ENCODE measurements at places on chromosomes 2 and 18.

GRCh38 chr18:44093253-44093652 lies 587.4 kb upstream of the SETBP1 start:
- DNase-seq: no peak

DNA sequence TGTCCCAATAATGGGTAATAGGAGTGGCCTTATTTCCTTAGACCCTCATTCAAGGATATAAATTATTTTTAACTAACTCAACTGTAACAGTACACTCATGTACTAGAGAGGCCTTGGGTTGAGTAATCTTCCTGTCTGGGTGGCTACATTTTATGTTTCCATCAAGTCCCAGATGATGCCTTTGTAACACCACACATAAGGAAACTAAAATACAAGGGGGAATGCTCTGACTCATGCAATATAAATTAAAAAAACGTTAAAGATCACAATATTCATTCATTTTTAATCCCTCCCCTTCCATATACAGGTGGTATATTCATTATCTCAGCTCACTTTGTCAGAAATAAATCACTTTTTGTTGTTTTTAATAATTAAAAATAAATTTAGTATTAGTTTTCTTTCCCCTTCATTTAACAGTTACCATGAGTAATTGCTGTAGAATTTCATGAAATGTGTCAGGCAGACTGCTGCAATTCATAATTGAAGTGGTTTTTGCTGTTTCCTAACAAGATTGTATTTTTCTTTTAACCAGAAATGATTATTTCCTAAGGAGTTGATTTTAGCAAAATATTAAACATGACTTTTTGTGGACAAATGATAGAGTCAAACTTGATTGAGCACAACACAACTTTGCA lies 1403.6 kb downstream of the SUCLG1 start:
- no peak for DNase-seq

- no peak for DNase-seq
These were observed 205.0 kb upstream of the SMAD2 start for GRCh38 chr18:48135436-48135966.

DNA sequence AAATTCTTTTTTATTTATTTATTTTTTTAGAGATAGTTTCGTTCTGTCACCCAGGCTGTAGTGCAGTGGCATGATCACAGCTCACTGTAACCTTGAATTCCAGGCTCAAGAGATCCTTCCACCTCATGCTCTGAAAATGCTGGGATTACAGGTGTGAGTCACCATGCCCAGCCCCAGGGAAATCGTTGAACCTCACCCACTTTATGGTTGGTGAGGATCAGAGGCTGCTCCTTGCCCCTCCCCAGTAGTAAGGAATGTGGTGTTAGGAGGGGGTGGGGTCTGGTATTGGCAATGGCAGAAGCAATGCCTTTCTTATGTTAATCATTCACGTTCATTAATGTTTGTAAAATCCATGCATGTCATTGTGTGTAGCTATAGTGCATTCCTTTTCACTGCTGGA lies 161.9 kb downstream of the SUCLG1 start:
- DNase-seq: no peak

DNA sequence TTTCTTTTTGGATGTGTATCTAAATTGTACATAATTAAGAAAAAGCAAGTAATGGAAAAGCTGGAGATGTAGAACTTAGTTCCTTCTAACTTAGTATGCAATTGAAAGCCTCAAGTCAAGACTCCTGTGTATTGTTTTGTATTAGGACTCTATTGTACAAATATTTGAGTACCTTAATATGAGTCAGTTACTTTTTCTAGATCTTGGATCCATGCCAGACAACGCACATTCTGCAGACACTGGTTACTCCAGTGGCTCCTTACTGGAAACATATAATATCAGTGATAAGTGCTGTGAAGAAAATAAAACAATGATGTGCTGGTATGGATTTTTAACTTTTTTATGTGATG lies 1.5 kb downstream of the SLC39A10 start:
- DNase-seq: no peak

- no peak for DNase-seq
These were observed 8.8 kb downstream of the PASK start for GRCh38 chr2:241140445-241140840.

DNA sequence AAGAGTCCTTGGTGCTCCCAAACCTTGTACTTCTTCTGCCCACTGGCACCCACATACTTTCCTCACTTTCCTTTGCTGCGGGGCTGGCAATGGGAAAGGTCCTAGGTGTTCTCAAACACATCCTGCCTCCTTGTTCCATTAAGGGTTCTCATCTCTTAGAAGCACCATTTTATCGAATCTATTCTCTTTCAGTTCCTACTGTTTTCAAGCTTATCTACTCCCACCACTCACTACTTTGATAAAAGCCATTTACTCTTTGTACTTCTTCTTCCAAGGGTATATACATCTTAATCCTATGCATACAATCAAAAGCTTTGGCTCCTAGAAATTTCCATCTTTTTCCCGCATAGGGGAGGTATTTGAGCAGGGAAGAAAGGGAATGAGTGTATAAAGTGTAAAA lies 77.1 kb upstream of the LRRTM1 start:
- no peak for DNase-seq

- no peak for DNase-seq
These were observed 56.2 kb downstream of the BIN1 start for GRCh38 chr2:127050803-127051115.

GRCh38 chr2:166180951-166181812 lies 53.4 kb upstream of the SCN1A start:
- no peak for DNase-seq

DNA sequence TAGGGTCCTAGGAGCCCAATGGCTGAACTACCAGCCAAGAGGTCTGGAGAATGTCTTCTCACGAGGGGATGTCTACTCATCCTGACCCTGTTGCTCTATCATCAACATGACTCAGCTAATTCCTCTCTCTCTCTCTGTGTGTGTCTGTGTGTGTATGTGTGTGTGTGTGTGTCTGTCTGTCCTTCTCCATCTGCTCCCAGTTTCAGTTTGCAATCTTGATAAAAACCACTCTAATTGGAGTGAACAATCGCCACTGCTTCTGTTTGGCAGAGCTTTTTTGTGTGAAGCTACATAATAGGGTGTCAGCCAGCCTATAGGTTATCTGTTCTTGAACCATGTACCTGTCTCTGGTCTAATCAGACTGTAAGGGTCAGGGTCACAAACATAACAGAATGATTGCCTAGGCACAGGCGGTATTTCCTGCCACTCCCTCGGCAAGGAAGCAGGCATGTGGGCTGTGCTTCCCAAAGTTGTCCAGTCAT lies 219.8 kb downstream of the SH3BP4 start:
- no peak for DNase-seq

GRCh38 chr2:121561617-121562268 lies 31.1 kb downstream of the RNU4ATAC start:
- no peak for DNase-seq

- DNase-seq: no peak
These were observed 9.2 kb downstream of the ADRA2B start for GRCh38 chr2:96106991-96107707.
